Right forelimb (tissue), 1 donor: ENCODE measurements at places on chromosomes 1 and 21.

GRCh38 chr1:156887734-156888133, 5.8 kb upstream of the PEAR1 start:
- DNase-seq = no peak

DNA sequence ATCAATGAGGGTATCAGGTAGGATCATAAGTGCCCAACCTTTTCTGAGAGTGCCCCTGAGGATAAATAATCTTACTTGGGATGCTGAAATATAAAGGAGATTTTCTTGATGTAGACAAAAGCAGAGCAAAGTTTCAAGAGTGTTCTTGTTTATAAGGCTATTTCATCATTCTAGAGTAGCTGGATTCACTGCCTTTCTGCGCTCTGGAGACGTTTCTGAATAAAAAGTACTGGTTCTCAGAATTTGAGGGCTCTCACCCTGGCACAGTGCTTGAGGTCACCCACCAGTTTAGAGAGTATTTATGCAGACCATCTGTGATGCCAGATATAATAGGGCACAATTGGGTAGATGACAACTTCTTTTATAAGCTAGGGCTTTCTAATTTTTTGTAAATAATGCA, 103.3 kb downstream of the GDAP2 start:
- no peak for DNase-seq

DNA sequence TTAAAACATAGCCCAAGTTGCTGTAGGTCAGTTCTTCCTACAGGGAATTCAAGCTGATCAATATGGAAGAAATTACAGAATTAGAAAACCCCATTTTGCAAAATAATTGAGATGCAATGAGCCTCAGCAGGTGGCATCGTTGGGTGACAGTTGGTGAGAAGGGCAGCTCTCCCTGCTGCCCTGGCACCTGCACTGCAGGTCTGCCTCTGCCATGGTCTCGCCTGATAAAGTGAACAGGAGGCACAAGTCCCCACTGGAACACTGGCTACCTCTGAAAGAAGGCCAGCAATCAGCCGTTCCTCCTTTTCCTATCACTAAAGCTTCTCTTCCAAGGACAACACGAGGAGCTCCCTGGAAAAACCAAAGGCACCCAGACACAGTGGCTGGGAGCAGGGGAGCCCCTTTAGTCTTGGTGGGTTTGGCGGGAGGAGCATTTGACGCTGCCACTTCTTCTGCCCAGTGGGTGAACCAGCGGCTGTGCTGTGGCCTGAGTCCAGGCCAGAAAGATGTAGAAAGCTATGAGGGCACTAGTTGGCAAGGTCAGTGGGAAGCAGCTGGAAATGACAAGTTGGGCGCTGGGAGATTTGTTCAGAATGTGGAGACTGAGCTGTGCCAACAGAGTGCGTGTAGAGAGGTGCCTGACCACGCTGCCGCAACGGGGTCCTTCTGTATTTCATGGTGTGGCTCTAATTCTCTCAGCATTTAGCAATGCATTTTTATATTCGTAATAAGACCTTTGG, 93.1 kb downstream of the RIPK4 start:
- DNase-seq = no peak

- no peak for DNase-seq
Measured at GRCh38 chr1:3676581-3677470, 24.5 kb downstream of the TP73 start.

GRCh38 chr1:28326984-28327383, 1.9 kb upstream of the MED18 start:
- DNase-seq = no peak

DNA sequence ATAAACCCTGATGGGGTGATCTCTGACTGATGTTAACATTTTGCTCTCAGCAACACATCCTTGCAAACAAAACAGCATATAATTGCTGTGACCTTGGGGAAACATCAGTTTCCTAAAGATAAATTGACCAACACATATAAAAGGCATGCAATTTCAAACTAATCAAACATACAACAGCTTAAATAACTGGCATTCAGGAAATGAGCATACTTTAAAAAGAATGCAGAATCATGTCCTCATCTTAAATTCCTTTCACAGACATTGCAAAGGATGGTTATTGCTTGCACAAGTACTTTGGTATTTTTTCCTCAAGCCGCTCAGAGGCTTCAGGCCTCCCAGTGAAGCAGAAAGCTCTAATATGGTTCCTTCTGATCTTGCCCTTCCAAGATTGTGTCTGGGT, 53.4 kb upstream of the RGS18 start:
- DNase-seq = no peak

- no peak for DNase-seq
Measured at GRCh38 chr1:209800984-209801834, 4.7 kb downstream of the IRF6 start.

DNA sequence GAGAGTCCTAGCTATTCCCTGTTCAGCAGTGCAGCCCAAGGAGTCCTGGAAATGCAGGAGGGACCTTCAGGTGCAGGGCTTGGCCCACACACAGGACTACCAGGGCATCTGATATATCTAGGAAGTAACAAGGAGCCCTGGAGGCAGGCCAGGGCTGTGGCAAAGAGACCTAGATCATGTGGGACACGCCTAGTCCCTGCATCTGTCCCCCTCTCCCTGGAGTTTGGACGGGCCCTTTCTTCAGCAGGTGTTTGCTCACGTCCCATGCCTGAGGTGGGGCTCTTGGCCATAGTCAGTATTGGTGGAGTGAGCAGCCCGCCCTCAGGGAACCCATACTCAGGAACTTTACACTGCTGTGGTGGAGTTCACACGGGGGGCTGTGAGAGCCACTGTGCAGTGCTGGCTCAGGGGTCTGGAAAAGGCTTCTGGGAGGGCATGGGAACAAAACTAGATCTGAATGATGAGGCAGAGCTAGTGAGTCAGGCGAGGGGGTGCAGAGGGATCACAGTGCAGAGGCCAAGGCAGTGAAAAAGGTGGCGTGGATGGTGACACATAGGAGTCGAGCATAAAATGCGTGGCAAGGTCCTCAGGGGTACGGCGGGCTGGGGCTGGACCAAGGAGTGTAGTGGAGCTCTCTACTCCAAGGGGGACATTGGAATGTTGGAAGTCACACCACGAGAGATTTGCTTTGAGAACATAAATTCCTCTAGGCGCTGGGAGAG, 25.6 kb downstream of the TMEM53 start:
- DNase-seq = no peak

- DNase-seq = no peak
Measured at GRCh38 chr1:33151116-33151515, 30.7 kb downstream of the TRIM62 start.

GRCh38 chr1:165036403-165036802, 320.1 kb downstream of the LMX1A start:
- no peak for DNase-seq

GRCh38 chr1:63042278-63042677, 258.3 kb downstream of the ATG4C start:
- DNase-seq = no peak
